ENCODE measurements at places on chromosomes 7 and 10.

DNA sequence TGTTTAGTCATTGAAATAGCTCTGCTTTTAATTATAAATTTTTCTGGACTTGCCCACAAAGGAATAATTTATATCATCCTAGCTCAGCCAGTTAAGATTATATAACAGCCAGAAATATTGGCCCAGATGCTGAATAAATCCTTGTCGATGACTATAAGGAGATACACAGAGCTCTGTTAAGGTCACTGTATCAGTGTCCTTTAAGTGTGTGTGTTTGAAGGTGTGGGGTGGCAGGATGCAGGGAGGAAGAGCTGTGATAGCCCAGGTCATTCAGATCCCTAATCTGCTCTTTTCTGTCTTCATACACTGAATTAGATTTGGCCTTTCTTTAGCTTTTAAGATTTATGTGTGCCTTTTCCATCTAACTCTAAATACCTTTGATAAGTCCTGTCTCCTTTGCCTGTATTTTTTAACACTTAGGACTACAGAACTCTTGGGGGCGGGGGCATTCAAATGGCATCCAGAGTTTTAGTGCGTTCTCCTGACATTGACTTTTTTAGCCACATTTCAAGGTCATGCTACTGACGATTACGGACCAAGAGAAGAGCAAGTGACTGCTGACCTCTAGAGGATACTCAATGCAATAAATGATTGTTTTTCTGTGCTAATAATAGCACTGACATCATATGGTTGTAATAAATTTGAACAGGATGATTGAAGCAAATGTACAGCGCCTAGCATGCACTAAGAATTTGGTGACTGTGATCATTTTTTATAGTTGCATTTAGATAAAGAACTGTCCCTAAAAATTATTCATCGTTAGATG is 172.3 kb downstream of the CACNB2 start:
- peak; percentile 50 for DNase-seq

DNA sequence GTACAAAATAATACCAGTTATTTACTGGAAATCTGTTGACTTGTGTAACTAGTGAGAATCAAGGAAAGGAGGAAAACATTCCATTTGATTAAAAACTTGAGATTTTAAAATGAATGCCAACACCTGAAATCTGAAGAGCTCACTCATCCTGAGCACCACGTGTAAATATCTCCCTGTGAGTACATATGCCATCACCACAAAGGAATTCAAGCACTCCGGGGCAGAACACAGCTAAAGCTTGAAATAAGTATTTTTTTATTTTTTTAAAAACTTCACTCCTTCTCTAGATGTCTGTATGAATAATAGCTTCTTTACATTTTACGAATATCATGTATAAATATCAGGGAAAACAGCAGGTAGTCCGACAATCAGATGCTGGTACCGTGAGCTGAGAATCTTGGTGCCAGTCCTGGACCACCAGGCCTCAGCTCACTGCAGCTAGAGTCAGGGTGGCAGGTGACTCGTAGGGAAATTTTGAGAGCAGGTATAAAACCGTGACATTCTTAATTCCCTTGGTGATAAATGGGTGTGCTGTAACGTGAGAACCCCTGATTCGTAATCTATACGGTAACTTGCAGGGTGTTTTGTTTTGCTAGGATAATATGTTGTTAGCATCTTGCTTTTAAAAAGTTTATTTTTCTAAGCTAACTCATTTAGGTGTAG is 12.7 kb downstream of the LMTK2 start:
- DNase-seq: peak; percentile 65

GRCh38 chr7:29003703-29004102 is 45.6 kb upstream of the TRIL start:
- DNase-seq: no peak

GRCh38 chr10:104822088-104822487 is 181.0 kb downstream of the SORCS3 start:
- DNase-seq: no peak

DNA sequence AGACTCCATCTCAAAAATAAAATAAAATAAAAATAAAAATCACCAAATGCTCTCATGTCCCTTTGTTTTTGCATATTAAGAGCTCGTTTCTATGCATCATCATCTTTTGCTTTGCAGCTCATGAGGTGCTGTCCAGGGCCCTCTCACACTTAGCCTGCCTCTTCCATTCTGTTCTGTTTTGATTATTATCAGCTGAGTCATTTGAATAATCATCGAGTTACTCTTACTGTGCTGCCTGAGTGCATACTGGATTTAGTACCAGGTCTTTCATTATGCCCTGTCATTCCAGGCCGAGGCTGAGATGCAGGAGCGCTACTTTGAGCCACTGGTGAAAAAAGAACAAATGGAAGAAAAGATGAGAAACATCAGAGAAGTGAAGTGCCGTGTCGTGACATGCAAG is 33.0 kb downstream of the UCMA start:
- peak; percentile 33 for DNase-seq
